Left renal pelvis (tissue), 4 donors: ENCODE measurements at places on chromosomes 6 and 20.
A peak's percentile ranks its signal among the peaks of the same experiment; 100 is the strongest.

DNA sequence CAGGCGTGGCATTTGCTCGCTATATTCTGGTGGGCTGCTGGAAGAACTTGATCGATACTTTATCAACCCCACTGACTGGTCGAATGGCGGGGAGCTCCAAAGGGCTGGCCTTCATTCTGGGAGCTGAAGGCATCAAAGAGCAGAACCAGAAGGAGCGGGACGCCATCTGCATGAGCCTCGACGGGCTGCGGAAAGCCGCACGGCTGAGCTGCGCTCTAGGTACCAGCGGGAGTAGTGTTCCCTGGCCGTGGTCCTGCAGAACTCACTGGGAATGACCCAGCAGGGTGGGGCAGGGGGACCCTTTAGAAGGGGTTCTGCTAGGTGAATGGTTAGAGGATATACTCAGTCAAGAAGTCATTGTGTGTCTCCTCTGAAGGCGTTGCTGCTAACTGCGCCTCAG, 68.4 kb upstream of the PBOV1 start:
- DNase-seq: no peak

DNA sequence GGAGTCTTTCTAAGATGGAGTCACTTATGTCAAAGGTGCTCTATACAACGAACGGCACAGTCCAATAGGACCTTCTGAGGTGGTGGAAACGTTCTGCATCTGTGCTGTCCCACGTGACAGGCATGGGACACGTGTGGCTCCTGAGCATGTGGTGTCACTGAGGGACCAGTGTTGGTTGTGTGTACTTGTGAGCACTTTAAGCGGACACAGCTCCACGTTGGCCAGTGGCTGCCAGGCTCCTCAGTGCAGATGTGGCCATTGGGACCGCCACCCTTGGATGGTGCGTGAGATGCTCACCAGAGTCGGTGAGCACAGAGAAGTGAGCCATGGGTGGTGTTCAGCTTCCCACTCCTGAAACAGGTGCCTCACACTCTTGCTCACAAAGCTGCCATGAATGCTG, 110.0 kb downstream of the SYNDIG1 start:
- no peak for DNase-seq

GRCh38 chr20:35870541-35871258, 83.6 kb downstream of the SCAND1 start:
- no peak for DNase-seq

DNA sequence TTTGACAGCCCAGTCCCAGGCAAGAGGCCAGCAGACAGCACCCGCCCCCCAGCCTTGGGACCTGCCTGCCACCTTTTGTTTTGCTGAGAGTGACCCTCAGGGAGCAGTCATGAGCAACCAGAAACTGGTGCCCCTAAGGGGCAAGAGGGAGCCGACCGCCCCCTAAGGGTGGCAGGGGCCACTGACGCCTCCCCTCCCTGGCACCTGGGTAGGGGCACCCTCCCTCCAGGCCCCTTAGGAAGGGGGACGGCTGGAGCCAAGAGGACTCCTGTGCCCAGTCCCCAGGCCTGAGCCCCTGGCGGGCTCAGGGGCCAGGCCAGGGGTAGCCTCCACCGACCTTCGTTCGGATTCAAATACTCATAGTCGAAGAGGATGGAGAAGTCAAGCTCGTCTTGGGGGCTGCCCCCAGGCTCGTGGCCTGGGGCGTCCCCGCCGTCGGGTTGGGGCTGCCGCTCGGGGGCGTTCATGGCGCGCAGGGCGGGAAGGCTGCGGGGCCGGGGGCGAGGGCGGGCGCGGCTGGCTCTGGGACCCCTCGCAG, 417 bp downstream of the NFATC2 start:
- no peak for DNase-seq

DNA sequence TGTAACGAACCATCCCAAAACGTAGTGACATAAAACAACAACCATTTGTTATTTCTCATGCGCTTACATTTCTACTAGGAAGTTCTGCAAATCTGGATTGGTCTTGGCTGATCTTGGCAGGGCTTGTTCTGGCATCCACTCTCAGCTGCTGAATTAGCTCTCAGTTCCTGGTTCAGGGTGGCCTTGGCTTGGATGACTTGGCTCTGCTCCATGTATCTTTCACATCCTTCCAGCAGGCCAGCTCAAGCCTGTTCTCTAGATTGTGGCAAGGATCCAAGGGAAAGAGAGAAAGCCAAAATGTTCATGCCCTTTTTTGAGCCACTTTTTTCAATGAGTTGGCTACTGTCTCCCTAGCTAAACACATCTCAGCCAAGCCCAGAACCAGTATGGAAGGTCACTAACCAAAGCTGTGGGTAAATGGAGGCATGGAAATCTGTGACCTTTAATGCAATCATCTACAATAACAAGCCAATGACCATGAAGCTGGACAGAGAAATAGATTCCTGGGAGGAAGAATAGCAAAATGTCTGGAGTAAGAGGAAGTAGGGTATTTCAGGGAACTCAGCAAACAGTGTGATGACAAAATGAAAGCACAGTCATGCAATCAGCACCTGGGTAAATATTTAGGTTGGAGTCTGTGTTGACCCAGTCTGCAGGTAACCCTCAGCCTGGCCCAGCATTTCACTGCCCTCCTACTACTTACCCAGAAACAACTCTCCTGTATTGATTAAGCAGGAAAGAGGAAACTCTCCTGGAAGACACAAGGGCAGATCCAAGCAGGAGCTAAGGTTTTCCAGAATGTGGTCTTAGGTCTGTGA, 32.7 kb upstream of the SNAP25 start:
- no peak for DNase-seq

GRCh38 chr6:26594131-26594498, 2.6 kb upstream of the ABT1 start:
- no peak for DNase-seq

GRCh38 chr6:10460096-10460495, 45.2 kb upstream of the TFAP2A start:
- no peak for DNase-seq

- no peak for DNase-seq
Measured at GRCh38 chr6:159608961-159609651, 83.9 kb downstream of the SOD2 start.

DNA sequence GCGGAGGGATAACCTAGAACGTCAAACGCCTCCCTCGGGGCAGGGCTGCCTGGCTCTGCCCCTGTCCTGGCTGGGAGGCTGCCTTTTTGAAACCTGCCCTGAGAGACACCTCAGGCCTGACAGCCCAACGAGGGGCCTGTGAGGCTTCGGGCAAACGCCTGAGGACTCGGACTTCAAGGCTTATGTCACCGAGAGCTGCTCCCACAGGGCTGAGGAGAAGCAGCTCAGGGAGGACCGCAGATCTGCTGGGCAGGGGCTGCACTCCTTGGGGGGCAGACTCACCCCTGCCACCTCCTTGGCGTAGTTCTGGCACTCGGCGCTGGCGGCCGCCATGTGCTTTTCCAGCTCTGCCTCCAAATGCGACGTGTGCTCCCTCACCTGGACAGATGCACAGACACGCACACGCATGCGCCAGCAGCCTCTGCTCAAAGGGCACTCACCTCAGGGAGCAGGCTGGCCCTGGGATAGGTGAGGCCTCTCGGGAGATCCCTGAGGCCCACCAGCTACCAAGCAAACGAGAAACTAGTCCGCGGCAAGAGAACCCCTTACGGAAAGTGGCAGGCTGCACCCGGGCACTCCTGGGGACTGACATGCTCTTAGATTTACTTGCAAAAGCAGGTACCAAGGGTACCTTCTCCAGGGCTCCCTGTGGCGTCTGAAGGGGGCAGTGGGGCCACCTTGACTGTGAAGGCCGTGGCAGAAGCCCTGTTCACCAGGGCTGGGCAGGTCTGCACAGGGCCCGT, 49.6 kb downstream of the DSTN start:
- DNase-seq: no peak

DNA sequence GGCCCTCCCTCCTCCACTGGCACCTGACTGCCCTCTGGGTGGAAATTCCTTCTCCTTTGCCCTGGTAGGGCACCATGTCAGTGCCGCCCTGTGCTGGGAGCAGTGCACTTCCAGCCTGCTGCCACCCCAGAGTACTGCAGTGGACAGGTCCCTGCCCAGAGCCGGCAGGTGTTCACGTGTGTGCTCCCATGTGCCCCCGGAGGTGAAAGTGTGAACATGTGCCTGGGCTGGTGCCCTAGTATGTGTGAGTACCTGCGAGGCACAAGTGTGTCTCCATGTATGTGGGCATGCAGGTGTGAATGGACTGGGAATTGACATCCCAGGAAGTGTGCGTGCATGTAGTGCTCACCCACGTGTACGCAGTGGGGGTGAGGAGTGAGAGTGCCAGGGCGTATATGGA, 29.4 kb downstream of the SDCBP2 start:
- no peak for DNase-seq

DNA sequence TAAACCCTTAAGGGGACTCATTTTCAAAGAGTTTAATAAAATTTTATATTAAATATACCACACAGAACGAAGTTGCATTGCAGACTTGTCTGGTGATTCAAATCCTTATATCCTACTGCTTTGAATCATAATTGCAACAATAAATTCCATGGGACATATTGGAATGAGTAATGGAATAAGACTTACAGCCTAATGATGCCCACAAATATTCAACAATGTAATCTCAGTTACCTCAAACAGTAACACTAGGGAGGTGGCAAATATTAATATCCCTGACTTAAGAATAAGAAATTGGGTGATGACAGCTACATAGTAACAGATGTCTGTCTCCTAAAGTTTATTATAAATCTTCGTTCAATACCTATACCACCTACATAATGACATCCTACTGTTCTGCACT, 52.6 kb downstream of the BMP5 start:
- no peak for DNase-seq

- DNase-seq: no peak
Measured at GRCh38 chr6:109282756-109283155, 99.5 kb downstream of the CD164 start.

GRCh38 chr20:23009636-23010035, 25.5 kb upstream of the SSTR4 start:
- DNase-seq: no peak

- DNase-seq: peak; percentile 68
Measured at GRCh38 chr6:329888-330691, 37.8 kb downstream of the DUSP22 start.

GRCh38 chr6:8192067-8192466, 89.7 kb upstream of the EEF1E1 start:
- no peak for DNase-seq

DNA sequence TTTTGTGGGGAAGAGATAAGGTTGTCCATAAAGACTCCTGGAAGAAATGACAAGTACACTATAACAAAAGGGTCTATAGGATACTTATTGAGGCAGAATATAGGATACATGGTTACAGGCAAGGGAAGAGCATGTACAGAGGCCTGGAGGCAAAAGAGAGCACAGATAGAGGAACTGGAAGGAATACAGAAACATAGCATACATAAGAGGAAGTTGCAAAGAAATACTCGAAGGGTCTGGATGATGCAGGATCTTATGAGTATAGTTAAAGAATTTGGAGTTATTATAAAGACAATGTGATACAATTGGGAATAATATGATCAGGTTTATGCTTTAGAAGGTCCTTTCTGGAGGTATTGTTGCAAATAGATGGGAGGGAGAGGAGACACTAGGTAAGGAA, 592.7 kb upstream of the POU3F2 start:
- no peak for DNase-seq

GRCh38 chr20:62615750-62616251, 26.5 kb upstream of the SLCO4A1 start:
- DNase-seq: no peak

- no peak for DNase-seq
Measured at GRCh38 chr6:91487696-91488392, 901.0 kb upstream of the MAP3K7 start.

GRCh38 chr6:141833001-141833655, 299.6 kb upstream of the GJE1 start:
- no peak for DNase-seq

DNA sequence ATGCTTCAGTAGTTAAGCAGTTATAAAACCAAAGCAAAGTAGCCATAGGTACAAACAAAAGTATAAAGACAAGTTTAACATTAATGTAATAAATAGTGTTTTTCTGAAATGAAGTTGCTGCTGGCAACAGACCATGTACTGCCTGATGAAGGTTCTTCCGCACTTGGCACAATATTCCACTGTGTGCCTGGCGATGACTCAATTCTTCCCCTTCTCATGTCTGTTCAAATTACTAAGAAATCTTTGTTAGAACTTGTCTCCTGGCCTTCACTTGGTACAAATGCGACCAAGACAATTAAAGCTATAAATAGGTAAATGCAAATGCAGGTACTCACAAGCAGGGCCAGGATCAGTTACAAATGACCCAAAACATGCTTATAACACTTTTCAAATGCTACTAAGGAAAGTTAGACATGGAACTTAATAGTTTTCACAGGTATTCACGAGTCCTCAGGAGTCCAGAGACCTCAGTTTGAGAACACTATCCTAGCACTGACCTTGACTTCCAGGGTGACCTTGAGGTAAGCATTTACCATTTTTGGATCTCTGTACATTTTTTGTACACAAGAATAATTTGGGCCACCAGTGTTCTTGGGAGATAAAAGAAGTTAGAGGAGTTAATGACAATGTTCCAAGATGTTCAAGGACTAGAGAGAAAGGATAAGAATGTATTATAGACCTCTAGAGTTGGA, 8.1 kb upstream of the DDR1 start:
- DNase-seq: no peak

DNA sequence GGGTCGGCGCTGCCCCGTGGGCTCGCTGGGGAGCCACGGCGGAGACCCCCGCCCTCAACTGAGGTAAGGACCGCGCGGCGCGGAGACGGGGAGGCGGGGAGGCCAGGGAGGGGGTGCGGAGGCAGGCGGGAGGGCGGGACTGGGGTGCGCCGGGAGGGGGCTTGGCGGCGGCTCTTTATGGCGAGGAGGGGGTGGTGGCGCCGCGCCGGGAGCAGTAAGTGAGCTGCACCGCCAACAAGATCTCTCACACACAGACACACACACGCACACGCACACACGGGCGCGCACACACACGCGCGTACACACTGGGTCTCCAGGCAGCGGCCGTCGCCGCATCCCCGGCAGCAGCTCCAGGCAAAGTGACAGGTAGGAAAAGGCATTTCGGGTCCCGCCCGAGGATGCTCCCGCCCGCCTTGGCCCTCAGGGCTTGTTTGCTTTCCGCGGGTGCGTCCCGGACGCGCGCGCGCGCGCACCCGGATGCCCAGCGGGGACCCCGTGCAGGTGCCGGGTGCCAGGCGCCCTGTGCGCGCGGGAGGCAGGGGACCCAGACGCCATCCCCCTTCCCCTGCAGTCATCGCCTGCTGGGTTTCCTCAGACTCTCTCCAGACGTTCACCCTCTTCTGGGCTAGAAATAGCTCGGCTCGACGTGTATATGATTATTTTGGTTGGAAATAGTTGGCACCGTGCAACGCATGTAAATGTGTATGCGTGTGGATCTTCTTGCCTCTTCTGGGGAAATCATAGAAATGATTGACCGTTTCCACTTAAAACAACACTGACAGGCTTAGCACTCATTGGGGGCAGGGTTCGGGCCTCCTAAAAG, at the start of gene PLCB4:
Gene PLCB4 (plus strand): TSS at position 247 of the 823 bp plus-strand sequence. CDS start 238,728 bp downstream, outside the sequence.
- peak; percentile 39 for DNase-seq

GRCh38 chr6:70839286-70840266, 117.3 kb downstream of the B3GAT2 start:
- DNase-seq: no peak

DNA sequence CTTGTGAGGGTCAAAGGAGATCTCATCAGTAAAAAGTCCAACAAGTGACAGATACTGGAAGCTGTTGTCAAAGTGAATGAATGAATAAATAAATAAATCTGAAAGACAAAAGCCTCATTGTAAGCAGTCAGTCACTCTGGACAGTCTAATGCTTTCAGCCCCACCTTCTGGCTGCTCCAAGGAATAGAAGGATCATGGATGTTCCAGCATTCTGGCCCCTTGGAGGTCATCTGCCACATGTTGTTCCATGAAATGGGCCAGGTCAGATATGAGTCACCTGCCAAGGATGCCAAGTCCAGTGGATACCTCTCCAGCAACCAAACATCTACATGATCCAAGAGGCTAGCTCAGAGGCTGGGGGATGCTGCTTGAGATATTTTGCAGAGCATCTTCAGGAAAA, 185.6 kb downstream of the BMP7 start:
- DNase-seq: no peak

- DNase-seq: no peak
Measured at GRCh38 chr6:1597924-1598323, 11.8 kb upstream of the FOXC1 start.
